Muscle of leg (tissue), 16 donors: ENCODE measurements at places on chromosomes 11 and 22.

DNA sequence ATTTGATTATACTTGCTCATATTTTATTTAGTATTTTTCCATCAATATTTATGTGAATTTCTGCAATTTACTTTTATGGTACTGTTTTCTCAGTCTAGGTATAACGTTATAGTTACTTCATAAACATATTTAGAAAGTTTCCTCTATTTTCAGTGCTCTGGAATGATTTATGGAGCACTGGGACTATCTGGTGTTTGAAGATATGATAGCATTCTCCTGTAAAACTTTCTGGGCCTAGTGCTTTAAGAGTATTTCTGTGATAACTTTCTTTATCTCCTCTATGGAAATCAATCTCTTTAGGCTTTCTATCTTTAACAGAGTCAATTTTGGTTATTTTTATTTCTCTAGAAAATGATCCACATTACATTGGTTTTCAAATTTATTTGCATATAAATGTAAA is 85.1 kb downstream of the SOX6 start:
- H3K4me3 ChIP-seq = no peak overlapping the region
- H3K27me3 ChIP-seq = no peaks in the 10 kb centered on the region
- no peak overlapping the region for H3K27ac ChIP-seq

DNA sequence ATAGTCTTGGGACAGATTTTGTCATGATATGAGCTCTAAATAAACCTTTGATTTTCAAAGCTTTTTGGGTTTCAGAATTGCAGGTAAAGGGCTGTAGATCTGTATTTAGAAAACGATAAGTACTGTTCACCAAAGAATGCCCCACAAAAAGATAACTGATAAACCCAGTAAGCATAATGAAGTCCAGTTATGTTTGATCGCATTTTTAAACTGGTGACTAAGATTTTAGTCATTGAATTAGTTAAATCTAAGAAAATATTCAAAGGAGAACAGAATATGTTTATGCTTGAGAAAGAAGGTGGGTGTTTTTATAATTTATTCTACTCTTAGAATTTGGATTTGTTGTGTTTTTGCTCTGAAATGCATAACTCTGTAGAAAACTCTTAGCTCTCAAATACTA is 11.6 kb downstream of the DEPDC7 start:
- H3K36me3 ChIP-seq = no peaks in the 10 kb centered on the region
- H3K27ac ChIP-seq = no peak overlapping the region
- DNase-seq = no peak
- no peaks in the 10 kb centered on the region for H3K4me1 ChIP-seq

DNA sequence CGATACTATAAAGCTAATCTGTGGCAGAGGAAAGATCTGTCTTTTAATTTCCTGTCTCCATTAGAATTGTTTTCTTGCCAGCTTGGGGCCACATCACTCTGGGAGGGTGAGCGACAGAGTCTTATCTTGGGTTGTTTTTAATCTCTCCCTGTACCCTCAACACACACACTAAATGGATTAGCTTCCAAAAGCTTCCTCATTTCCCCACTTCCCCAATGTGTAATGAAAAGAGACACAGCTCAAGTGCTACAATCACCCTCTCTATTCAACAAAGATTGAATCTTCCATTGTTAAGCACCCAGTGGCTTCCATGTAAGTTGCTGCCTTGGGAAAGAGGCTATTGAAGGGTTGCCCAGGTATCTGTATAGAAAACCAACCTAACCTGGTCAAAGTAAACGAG is 6.1 kb upstream of the ASCL3 start:
- H3K27me3 ChIP-seq = no peaks in the 10 kb centered on the region
- peaks cover 19% of the 10 kb centered on the region for H3K36me3 ChIP-seq
- no peaks in the 10 kb centered on the region for H3K4me1 ChIP-seq
- no peak overlapping the region for H3K4me3 ChIP-seq
- H3K27ac ChIP-seq = no peak overlapping the region

DNA sequence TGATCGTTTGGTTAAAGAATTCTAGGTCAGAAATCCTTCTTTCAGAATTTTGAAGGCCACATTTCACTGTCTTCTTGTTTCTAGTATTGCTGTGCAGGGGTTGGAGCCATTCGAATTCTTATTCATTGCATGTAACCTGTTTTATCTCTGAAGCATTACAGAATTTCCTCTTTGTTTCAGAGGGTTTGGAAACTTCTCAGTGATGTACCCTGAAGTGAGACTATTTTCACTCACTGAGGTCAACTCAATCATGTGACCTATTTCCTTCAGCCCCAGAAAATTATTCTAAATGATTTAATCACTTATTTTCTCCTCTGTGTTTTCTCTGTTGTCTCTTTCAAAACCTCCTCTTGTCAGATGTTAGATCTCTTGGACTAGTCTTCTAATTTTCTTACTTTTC is 147.8 kb downstream of the ENTHD1 start:
- H3K27ac ChIP-seq = no peak overlapping the region
- H3K36me3 ChIP-seq = no peaks in the 10 kb centered on the region
- H3K27me3 ChIP-seq = peaks cover 16% of the 10 kb centered on the region
- no peak for DNase-seq
- no peaks in the 10 kb centered on the region for H3K4me1 ChIP-seq
- no peak overlapping the region for H3K4me3 ChIP-seq

DNA sequence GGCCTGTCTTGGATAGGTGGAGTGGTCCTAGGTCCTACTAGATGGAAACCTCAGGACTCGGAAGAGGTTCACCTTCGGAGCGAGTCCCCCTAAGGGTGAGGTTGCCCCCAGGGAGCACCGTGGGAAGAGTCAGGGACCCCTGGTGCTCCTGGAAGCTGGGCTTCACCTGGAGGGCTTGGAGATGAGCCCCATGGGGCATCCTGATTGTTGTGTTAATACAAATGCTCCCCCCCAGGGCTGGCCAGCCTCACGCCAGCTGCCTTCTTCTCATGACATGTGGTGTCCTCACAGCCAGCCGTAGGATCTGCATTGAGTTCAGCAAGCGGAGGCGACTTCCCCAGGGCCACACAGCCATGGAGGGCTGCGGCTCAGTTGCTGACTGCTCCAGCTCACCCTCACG is 1487.5 kb downstream of the BRD1 start:
- no peak for DNase-seq
- no peak overlapping the region for H3K27ac ChIP-seq
- H3K36me3 ChIP-seq = no peaks in the 10 kb centered on the region
- peaks cover 14% of the 10 kb centered on the region for H3K27me3 ChIP-seq
- H3K4me3 ChIP-seq = no peak overlapping the region

GRCh38 chr22:43042101-43042780 is 27.3 kb upstream of the PACSIN2 start:
- peaks cover 4% of the 10 kb centered on the region for H3K36me3 ChIP-seq
- DNase-seq = peak; percentile 22
- H3K4me3 ChIP-seq = no peak overlapping the region
- peaks cover 11% of the 10 kb centered on the region for H3K4me1 ChIP-seq
- H3K27me3 ChIP-seq = no peaks in the 10 kb centered on the region
- peak overlapping the region; percentile 29 for H3K27ac ChIP-seq

DNA sequence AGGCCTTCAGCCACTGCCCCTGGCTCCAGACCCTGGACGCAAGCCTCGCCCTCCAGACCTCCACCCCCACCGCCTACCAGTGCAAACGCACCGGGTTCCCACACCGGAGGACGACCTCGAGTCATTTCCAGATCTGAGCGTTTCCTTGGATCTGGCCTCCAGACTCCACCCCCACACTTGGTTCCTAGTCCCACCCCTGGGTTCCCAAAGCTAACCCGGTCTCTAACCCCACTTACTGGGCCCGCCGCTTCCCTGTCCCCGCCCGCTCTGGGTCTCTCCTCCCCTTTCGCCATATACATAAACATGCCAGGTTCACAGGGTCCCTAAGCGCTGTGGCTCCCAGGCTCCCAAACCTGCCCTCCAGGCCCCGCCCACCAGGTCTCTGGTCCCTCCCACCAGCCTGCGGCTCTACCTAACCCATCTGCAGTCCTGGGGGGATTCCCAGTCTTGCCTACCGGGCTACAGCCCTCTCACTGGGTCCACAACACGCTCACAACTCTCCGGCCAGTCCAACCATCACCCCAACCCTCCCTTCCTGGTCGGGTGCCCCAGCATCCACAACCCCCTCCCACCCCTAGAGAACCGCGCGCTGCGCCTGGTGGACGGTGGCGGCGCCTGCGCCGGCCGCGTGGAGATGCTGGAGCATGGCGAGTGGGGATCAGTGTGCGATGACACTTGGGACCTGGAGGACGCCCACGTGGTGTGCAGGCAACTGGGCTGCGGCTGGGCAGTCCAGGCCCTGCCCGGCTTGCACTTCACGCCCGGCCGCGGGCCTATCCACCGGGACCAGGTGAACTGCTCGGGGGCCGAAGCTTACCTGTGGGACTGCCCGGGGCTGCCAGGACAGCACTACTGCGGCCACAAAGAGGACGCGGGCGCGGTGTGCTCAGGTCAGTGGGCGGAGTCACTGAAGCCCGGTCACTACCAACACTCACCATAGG is 36.7 kb downstream of the CD6 start:
- peaks cover 35% of the 10 kb centered on the region for H3K4me1 ChIP-seq
- H3K36me3 ChIP-seq = no peaks in the 10 kb centered on the region
- DNase-seq = peak; percentile 25
- peak overlapping the region; percentile 24 for H3K4me3 ChIP-seq
- H3K27me3 ChIP-seq = peaks cover 33% of the 10 kb centered on the region
- H3K27ac ChIP-seq = no peak overlapping the region

DNA sequence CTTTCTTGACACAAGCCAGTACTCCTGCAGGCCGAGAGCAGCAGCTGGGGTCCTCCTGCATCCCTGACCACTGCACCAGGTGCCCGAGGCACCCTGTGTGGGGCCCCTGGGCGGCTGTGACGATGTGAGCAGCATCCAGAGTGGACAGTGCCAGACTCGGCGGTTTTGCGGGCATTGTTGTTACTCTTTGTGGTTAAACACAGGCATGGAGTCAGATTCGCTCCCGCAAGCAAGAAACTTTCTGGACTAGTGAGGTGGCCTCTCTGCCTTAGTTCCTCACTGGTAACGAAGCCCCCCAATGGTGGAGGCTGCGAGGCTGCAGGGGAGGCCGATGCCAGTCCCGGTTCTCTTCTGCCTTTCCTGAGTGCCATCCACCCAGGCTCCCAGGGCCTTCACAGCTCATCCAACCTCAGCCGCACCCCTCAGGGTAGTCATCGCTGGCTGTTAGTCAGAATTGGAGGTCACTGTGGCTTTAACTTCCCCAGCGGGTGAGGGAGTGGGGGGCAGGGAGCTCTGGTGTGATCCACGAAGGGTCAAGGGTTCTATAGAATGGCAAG is 3.7 kb upstream of the CLDN5 start:
- H3K4me3 ChIP-seq = no peak overlapping the region
- no peak for DNase-seq
- peak overlapping the region; percentile 15 for H3K27ac ChIP-seq
- H3K27me3 ChIP-seq = peaks cover 29% of the 10 kb centered on the region
- peaks cover 45% of the 10 kb centered on the region for H3K4me1 ChIP-seq

- DNase-seq = no peak
- H3K27ac ChIP-seq = no peak overlapping the region
- H3K4me3 ChIP-seq = no peak overlapping the region
- no peaks in the 10 kb centered on the region for H3K36me3 ChIP-seq
Measured at GRCh38 chr11:115636753-115637527, 132.7 kb upstream of the CADM1 start.

- no peaks in the 10 kb centered on the region for H3K27me3 ChIP-seq
- DNase-seq = no peak
- no peaks in the 10 kb centered on the region for H3K36me3 ChIP-seq
- H3K4me1 ChIP-seq = peaks cover 12% of the 10 kb centered on the region
Measured at GRCh38 chr22:30866811-30867271, 101.7 kb downstream of the MORC2 start.

GRCh38 chr11:95371153-95371552 is 140.2 kb upstream of the SESN3 start:
- H3K4me1 ChIP-seq = no peaks in the 10 kb centered on the region
- DNase-seq = peak; percentile 17
- H3K36me3 ChIP-seq = no peaks in the 10 kb centered on the region
- no peaks in the 10 kb centered on the region for H3K27me3 ChIP-seq
- H3K4me3 ChIP-seq = no peak overlapping the region

- H3K27ac ChIP-seq = no peak overlapping the region
- peak; percentile 90 for DNase-seq
- no peaks in the 10 kb centered on the region for H3K36me3 ChIP-seq
- H3K27me3 ChIP-seq = no peaks in the 10 kb centered on the region
- H3K4me3 ChIP-seq = no peak overlapping the region
- H3K4me1 ChIP-seq = no peaks in the 10 kb centered on the region
Measured at GRCh38 chr11:103842795-103843194, 193.6 kb upstream of the DDI1 start.

DNA sequence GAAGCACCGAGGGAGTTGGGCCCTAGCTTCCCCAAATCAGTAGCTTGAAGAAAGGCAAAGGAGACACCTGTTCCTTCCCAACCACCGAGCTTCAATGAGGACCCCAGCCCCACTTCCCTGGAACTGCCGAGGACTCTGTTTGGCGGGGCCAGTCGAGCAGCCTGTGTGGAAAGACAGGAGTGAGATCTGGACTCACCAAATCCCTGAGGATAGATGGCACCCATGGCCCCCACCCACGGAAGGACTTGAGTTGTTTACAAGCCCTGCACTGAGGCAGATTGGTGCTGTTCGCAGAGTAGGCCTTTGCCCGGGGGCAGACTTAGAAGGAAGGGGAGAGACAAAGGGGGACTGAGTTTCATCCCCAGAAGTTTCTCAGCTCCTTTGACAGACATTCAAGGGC is 64.6 kb downstream of the FEZ1 start:
- H3K36me3 ChIP-seq = peaks cover 34% of the 10 kb centered on the region
- H3K4me1 ChIP-seq = peaks cover 24% of the 10 kb centered on the region
- H3K27ac ChIP-seq = no peak overlapping the region
- no peaks in the 10 kb centered on the region for H3K27me3 ChIP-seq
- no peak overlapping the region for H3K4me3 ChIP-seq

- H3K4me1 ChIP-seq = peaks cover 26% of the 10 kb centered on the region
- no peaks in the 10 kb centered on the region for H3K36me3 ChIP-seq
- no peak overlapping the region for H3K27ac ChIP-seq
- no peaks in the 10 kb centered on the region for H3K27me3 ChIP-seq
- DNase-seq = peak; percentile 71
Measured at GRCh38 chr11:61488651-61489291, 19.8 kb upstream of the LRRC10B start.

- peaks cover 7% of the 10 kb centered on the region for H3K4me1 ChIP-seq
- peak overlapping the region; percentile 52 for H3K27ac ChIP-seq
- H3K27me3 ChIP-seq = no peaks in the 10 kb centered on the region
- no peaks in the 10 kb centered on the region for H3K36me3 ChIP-seq
- no peak overlapping the region for H3K4me3 ChIP-seq
- DNase-seq = peak; percentile 91
Measured at GRCh38 chr11:108967571-108967970, 302.7 kb downstream of the DDX10 start.

DNA sequence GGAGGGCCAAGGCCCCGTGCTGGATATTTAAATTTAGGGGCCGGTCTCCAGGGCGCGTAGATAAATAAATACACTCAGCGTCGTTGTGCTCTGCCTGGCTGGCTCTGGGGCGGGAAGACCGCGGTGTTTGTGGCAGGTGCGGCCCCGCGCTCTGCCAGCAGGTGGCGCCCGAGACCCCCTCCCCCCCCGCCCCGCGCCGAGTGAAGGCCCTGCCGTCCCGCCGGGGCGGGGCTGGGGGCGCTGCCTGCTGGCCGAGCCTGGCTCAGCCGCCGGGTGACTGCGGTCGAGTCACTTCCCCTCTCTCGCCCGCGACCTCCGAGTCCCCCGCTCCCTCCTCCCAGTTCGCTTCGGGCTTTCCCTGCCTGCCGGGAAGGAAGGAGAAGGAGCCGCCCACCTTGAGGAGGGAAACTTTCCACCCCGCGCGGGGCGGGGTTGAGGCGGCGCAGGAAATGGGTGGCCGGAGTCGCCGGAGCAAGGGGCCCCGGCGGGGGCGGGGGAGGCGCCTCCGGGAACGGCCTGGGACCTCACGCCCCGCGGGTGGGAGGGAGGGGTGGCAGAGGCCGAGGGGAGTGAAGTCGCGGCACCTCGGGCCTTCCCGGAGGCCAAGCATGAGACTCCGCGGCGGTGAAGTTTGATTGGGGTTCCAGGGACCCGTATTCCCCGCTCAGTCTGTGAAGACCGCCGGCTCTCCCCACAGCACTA is 1.6 kb upstream of the EHBP1L1 start:
- H3K27ac ChIP-seq = peak overlapping the region; percentile 90
- peak; percentile 98 for DNase-seq
- H3K4me3 ChIP-seq = peak overlapping the region; percentile 65
- H3K36me3 ChIP-seq = peaks cover 27% of the 10 kb centered on the region
- H3K4me1 ChIP-seq = peaks cover 73% of the 10 kb centered on the region
